ENCODE measurements at places on chromosomes 2 and 18.

DNA sequence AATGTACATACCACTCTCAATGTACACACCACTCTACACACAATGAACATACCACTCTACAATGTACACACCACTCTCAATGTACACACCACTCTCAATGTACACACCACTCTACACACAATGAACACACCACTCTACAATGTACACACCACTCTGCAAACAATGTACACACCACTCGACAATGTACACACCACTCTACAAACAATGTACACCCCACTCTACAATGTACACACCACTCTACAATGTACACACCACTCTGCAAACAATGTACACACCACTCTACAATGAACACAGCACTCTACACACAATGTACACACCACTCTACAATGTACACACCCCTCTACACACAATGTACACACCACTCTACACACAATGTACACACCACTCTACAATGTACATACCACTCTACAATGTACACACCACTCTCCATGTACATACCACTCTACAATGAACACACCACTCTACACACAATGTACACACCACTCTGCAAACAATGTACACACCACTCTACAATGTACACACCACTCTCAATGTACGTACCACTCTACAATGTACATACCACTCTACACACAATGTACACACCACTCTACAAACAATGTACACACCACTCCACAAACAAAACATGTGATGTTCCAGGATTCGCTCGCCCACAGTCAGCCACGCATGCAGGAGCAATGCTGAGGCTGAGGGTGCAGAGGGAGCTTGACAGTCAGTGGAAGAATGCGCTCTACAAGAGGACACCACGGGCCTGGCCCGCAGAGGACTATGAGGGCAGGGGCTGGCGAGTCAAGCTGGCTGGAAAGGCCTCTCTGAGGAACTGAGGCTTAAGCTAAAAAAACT, 118.2 kb downstream of the HDAC4 start:
- no peak for DNase-seq

DNA sequence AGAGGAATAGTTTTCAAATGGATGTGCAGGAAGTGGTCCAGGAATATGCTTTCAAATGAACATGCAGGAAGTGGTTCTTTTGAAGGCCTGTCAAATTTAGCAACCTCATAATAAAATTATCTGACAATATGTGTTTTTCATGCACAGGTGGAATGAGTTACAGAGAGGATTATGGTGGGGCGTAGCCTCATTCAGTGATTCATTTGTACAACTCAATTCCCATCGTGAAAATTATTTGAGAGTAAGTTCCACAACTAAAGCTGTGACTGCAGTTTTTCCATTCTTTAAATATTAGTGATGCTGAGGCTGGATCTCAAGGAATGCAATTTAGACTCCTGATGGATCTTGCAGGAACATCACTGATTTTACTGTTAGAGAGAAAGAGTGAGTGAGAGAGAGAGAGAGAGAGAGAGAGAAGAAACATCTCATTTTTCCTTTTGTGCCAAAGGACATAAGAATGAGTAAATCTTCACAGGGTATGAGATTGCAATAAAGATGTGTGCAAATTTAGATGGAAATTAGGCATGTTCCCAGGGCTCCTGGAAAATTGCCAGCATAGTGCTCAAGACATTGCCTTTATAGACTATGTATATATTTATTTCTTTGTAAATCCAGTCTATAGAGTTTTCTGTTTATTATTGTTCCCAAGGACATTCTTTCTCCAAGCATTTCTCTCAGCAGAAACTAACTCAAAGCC, 394.9 kb upstream of the ZEB2 start:
- no peak for DNase-seq

DNA sequence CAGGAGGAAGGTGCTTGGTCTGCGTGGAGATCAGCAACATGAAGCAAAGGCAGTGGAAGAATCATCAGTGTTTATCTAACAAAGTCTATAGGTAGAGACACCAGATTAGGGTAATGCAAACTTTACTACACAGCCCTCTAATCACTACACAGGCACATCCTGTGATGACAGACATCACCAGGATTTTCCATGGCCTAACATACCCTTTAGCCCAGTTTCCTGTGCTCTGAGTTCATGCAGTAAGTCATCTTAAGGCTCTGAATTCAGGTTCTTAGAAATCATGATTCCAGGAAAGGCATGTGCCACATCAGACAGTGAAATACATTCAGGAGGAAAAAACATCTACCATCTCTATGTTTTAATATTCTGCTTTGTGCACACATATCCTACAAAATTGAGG, 708.5 kb upstream of the SLC8A1 start:
- DNase-seq: no peak

DNA sequence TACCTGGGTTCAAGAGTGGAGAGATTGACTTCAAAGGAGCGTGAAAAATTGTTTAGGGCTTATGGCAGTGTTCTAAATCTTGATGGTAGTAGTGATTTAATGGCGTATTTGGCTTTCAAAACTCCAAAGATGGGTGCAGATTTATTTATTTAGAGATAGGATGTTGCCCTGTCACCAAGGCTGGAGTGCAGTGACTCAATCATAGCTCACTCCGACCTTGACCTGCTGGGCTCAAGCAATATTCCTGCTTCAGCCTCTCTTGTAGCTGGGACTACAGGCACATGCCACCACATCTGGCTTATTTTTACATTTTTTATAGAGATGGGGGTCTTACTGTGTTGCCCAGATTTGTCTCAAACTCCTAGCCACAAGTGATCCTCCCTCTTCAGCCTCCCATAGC, 52.5 kb downstream of the FAM117B start:
- no peak for DNase-seq

DNA sequence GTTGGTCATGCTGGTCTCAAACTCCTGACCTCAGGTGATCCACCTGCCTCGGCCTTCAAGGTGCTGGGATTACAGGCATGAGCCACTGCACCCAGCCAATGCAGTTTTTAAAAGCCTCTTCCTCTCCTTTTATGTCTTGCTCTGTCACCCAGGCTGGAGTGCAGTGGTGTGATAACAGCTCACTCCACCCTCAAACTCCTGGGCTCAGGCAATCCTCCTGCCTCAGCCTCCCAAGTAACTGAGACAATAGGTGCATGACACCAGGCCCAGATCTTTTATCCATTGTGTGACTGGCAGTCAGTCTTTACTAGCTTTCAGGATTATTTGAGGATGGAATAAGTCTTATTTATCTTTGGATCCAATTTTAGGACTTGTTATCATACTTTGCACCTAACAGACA, 13.2 kb downstream of the KCTD18 start:
- no peak for DNase-seq

GRCh38 chr2:1137913-1138391, 187.3 kb downstream of the SNTG2 start:
- DNase-seq: no peak

DNA sequence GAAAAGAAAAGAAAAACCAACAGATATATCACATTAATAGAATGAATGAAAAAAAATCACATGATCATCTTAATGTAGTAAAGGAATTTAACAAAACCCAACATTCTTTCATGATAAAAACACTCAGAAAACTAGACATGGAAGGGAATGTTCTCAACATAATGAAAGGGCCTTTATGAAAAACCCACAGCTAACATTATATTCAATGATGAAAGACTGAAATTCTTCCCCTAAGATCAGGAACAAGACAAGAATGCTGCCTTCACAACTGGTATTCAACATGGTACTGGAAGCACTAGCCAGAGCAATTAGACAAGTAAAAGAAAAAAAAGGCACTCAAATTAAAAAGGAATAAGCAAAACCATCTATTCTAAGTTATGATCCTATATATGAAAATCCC, 28.5 kb upstream of the EMILIN2 start:
- no peak for DNase-seq

- no peak for DNase-seq
Observed at GRCh38 chr2:8841932-8842331, 4.5 kb upstream of the KIDINS220 start.

DNA sequence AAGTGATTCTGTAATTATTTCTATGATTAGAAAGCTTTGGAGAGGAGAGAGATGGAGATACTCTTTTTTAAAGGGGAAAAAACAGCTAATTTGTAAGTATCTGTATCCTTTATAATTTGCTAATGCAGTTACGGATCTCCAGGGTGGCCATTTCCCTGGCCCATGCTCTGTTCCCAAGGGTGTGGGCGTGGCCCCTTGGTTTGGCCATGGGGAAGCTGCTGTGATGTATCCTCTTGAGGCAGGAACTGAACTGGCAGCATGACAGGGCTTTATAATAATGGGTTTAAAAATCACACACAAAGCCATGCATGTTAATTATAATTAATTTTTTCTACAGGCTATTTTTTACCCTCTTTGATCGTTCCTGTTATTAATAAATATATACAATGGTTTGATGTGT, 27.0 kb downstream of the TRAPPC12 start:
- no peak for DNase-seq

GRCh38 chr2:20138696-20139095, 86.2 kb downstream of the SDC1 start:
- no peak for DNase-seq

- no peak for DNase-seq
Observed at GRCh38 chr2:181977661-181978350, 7.8 kb upstream of the PPP1R1C start.

- DNase-seq: no peak
Observed at GRCh38 chr2:141348481-141348880, 782.3 kb downstream of the LRP1B start.
